HCEC 1CT (cell line): ENCODE measurements at places on chromosomes 7 and 10.

DNA sequence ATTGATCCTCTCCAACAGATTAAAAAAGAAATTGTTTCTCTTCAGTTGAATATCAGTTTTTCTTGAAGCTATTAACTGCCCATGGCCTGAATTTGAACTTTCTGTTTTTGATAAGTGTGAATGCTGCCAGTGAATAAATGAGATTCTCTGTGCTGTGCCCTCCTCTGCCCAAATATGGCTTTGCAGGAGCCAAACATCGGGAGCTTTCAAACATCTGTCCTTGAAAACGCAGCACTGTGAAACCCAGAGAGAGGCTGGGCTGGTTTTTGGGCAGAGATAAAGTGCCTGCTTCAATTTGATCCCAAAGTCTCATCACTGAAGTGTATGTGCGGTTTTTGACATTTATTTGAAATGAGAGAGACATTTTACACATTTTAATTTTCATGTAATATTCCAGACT lies 268.3 kb upstream of the SHH start:
- no peak for DNase-seq

- peak; percentile 19 for DNase-seq
Observed at GRCh38 chr10:60230892-60231291, 158.8 kb downstream of the ANK3 start.

GRCh38 chr10:76868098-76868977 lies 769.3 kb downstream of the KCNMA1 start:
- no peak for DNase-seq

DNA sequence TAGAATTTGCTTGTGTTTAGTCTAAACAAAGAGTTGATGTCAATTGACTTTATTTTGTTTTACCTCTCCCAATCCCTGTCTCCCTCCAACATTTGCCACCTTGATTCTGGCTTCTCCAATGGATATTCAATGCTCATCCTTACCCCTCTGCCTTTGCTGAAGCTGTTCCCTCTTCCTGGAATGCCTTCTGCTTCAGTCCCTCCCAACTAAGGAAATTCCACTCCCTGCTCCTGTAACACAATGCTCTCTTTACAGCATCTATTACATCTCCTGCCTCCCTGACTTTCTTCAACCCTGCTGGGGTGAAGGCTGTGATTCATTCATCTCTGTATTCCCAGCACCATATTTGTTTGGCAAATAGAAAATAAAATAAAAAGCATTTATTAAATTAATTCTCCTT lies 34.5 kb upstream of the TAC1 start:
- DNase-seq, result no peak

GRCh38 chr7:38568497-38568896 lies 62.7 kb downstream of the AMPH start:
- no peak for DNase-seq

DNA sequence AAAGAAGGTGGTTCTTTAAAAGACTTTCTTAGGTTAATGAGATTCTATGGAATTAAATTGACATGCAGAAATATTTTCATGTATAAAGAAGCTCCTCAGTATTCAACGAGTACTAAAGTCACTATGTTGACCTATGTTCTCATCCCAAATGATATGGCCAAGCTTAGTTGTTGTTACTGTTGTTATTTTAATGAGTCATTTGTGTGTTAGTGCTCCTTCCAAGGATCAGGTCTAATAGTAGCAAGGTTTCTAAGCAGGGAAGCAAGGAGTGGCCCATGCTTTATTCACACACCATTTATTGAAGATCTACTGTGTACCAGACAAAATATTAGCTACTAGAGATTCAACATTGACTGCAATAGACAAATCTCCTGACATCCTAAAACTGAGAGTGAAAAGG lies 41.9 kb downstream of the LRRN3 start:
- DNase-seq, result peak; percentile 64

DNA sequence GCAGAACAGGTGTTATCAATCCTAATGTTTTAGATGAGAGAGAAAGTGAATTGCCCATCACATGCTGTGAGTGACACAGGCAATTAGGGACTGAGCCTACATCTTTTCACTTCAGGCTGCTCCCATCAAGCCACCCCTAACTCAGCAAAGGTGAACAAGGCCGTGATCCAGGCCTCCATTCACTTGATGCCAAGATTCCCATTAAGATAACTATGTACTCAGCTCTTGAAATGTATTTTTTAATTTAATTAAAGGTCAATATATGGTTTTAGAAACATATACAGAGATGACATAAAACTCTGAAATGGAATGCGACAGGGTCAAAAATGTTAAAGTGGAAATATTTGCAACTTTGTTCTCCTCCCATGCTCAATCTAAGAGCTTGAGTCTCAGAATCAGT lies 27.9 kb upstream of the UBE2H start:
- no peak for DNase-seq

GRCh38 chr10:91700788-91701444 lies 68.0 kb upstream of the PPP1R3C start:
- DNase-seq, result peak; percentile 83

- DNase-seq, result no peak
Observed at GRCh38 chr10:126128581-126128980, 232.2 kb downstream of the FANK1 start.

GRCh38 chr10:131748191-131748590 lies 152.6 kb upstream of the PPP2R2D start:
- DNase-seq, result no peak

DNA sequence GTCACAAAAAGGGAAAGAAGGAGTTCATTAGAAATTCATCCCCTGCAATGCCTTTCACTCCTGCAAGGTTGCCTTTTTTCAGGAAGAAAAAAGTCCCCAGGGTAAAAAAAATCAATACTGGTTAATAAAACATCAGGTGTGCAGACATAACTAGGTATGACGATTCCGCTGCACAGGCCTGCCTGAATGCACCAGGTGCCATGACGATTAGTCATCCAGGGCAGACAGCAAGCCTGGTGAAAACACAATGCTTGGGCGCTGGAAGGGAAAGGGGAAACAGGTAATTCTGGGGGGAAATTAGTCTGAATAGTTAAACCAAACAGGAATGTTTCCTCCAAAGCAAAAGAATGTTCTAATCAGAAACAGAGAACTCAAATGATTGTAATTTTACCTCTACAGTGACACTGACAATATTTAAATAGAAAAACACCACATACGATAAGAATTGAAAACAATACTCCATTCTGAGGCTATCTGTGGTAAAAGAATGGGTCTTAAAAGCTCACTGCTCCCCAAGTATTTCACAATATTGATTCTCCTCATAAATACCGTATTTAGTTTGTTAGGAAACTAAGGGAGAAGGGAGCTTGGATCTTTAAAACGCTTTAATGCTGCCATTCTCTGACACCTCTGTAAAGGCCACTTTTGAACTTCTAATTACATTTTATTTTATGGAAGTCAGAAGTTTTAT lies 45.2 kb downstream of the VPS41 start:
- DNase-seq, result no peak

GRCh38 chr10:122190176-122190943 lies 80.7 kb upstream of the BTBD16 start:
- DNase-seq, result peak; percentile 59
